ENCODE measurements at places on chromosomes 5 and 9.

DNA sequence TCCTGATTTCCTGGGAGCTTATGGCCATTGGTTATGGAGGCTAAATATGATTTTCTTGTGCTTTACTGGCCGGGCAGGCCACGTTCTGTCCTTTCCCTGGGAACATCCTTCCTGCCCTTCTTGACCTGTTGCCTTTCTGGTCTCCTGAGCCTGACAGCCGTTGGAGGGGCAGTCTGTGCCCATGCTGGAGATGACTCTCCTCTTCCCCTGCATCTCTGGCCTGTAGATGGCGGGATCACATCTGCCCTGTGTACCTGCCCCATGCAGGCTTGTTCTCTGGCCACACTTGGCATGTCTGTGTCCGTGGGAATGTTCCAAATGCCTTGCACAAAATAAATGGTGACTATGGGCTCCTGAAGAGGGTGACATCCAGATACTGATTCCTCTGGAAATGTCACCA lies 253.1 kb upstream of the IRX4 start:
- H3K27me3 ChIP-seq: no peaks in the 10 kb centered on the region
- H3K36me3 ChIP-seq: no peaks in the 10 kb centered on the region
- H3K27ac ChIP-seq: no peak overlapping the region
- no peak overlapping the region for H3K4me3 ChIP-seq

DNA sequence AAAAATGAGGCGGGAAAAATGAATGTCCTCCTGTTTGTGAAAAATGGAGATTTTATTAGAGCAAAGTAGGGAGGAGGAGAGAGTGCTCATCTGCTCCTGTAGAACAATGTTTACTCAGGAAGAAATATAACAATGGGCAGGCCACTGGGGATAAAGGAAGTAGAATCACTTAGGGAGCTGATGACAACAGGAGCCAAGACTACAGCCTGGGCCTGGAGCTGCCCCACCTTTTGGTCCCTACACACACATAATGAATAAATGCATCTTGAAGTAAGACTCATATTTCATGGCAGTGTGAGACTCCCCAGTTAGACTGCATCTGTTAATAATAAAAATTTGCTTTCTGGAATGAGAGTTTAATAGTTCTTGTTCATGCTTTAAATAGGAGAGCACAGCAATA lies 1939.8 kb downstream of the EFNA5 start:
- no peak for DNase-seq
- H3K36me3 ChIP-seq: no peaks in the 10 kb centered on the region
- no peaks in the 10 kb centered on the region for H3K4me1 ChIP-seq
- H3K27me3 ChIP-seq: no peaks in the 10 kb centered on the region
- no peak overlapping the region for H3K4me3 ChIP-seq
- no peak overlapping the region for H3K27ac ChIP-seq

DNA sequence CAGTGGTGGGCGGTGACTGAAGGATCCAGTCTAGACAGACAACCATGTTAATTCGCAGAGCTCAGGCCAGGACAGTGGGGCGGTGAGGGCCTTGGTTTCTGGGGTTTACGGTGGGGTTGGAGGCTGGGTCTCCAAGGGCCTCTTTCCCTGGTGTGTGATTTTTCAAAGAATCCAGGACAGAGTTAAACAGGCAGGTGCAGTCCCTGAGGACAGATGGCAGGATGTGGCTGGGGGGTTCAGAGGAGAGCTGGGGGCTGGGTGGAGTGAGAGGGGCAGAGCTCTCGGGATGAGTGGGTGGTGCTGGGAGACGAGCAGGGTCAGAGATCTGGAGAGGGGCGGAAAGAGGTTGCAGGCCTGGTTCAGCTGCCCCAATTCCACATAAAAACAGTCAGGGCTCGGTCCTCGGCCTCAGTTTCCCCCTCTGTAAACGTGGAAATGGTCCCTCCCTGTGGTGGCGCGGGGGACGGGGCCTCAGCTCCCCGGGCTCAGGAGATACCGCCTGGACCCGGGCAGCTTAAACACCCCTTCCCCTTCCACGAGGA lies 145.9 kb downstream of the GAPVD1 start:
- H3K27me3 ChIP-seq: no peaks in the 10 kb centered on the region
- no peak overlapping the region for H3K27ac ChIP-seq
- no peak overlapping the region for H3K4me3 ChIP-seq
- DNase-seq: no peak
- H3K36me3 ChIP-seq: no peaks in the 10 kb centered on the region
- no peaks in the 10 kb centered on the region for H3K4me1 ChIP-seq

- H3K36me3 ChIP-seq: no peaks in the 10 kb centered on the region
- no peak overlapping the region for H3K4me3 ChIP-seq
- no peaks in the 10 kb centered on the region for H3K27me3 ChIP-seq
Observed at GRCh38 chr9:10014889-10015288, 597.9 kb downstream of the PTPRD start.

- no peaks in the 10 kb centered on the region for H3K4me1 ChIP-seq
- no peaks in the 10 kb centered on the region for H3K36me3 ChIP-seq
- H3K4me3 ChIP-seq: no peak overlapping the region
- DNase-seq: no peak
Observed at GRCh38 chr9:93267681-93268505, 84.0 kb downstream of the WNK2 start.

GRCh38 chr5:178346607-178347334 lies 114.2 kb upstream of the PHYKPL start:
- H3K4me3 ChIP-seq: no peak overlapping the region
- H3K4me1 ChIP-seq: no peaks in the 10 kb centered on the region
- no peak overlapping the region for H3K27ac ChIP-seq
- no peaks in the 10 kb centered on the region for H3K27me3 ChIP-seq
- no peaks in the 10 kb centered on the region for H3K36me3 ChIP-seq

GRCh38 chr9:130173666-130173983 lies 1.4 kb downstream of the NCS1 start:
- peak overlapping the region; percentile 63 for H3K4me3 ChIP-seq
- no peak for DNase-seq
- H3K4me1 ChIP-seq: peaks cover 3% of the 10 kb centered on the region
- H3K27me3 ChIP-seq: no peaks in the 10 kb centered on the region
- no peak overlapping the region for H3K27ac ChIP-seq

DNA sequence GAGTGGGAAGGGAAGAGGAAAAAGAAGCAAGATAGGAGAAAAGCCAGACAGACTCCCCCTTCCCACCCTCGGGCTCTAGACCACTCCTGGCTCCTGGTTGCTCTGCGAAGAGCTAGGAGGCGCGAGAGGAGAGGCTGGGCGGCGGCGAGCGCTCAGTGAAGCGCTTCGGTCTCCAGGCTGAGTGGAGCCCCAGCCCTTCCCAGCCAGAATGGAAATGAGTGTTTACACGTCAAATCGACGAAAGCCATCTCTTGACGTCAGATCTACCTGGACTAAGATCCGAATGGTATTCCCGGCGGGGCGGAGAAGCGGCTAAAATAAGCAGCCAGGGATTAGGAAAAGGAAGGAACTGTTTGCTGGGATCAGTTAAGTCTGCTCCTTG lies at the start of gene PCSK1:
TSS of gene PCSK1 (minus strand) at position 183 of the 382 bp plus-strand sequence. CDS start 206 bp downstream, outside the sequence.
- H3K27ac ChIP-seq: no peak within 1 kb of the TSS
- peaks cover 6% of the 10 kb centered on the region for H3K27me3 ChIP-seq
- DNase-seq: peak; percentile 59
- no peaks in the 10 kb centered on the region for H3K36me3 ChIP-seq

DNA sequence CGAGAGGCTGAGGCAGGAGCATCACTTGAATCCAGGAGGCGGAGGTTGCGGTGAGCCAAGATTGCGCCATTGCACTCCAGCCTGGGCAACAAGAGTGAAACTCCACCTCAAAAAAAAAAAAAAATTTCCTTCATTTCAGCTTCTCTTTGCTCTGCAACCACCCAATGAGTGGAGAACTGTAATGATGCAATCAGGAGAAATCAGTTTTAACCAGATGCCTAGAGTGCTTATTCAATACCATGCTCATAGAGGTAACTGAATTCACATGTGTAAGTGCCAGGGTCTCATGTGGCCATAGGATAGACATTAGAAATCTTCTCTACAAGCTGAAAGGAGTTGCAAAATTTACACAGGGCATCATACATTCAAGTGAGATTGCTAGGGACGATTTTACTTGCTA lies 70.6 kb downstream of the HMHB1 start:
- DNase-seq: peak; percentile 44
- H3K27me3 ChIP-seq: no peaks in the 10 kb centered on the region
- no peak overlapping the region for H3K4me3 ChIP-seq
- no peak overlapping the region for H3K27ac ChIP-seq
- no peaks in the 10 kb centered on the region for H3K4me1 ChIP-seq
- no peaks in the 10 kb centered on the region for H3K36me3 ChIP-seq

DNA sequence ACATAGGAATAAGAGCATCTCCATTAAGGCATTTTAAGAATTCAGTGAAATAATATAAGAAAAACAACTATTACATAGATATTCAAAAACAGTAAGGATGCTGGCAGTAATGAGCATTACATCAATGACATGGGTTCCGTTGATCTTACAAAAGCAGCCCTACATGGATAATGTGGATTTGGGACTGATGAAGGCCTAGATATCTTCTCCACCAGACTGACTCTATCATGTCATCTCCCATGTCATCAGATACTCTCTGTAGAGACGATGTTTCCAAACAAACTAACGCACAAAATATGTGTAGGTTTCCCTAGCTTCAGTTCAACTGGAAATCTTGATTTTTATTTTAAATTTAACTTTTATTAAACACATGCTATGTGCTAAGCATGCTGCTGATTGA lies 3.6 kb downstream of the LURAP1L start:
- H3K27ac ChIP-seq: no peak overlapping the region
- H3K27me3 ChIP-seq: no peaks in the 10 kb centered on the region
- H3K4me1 ChIP-seq: no peaks in the 10 kb centered on the region
- DNase-seq: no peak

DNA sequence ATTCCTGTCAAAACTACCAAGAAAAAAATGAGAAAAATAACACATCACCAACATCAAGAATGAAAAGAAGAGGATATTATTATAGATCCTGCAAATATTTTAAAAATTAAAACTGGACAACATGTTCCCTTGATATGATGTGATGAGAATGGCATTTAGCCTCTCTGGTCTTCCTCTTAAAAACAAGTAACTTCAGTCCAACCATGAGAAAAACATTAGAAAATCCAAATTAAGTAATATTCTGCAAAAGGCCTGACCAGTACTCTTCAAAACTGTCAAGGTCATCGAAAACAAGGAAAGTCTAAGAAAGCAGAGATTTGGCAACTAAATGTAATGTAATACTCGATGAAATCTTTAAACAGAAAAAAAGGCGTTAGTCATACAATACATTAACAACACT lies 167.1 kb upstream of the SNX2 start:
- H3K4me3 ChIP-seq: no peak overlapping the region
- H3K36me3 ChIP-seq: no peaks in the 10 kb centered on the region
- DNase-seq: no peak
- no peaks in the 10 kb centered on the region for H3K27me3 ChIP-seq

GRCh38 chr5:178468196-178468685 lies 122.0 kb downstream of the COL23A1 start:
- H3K4me3 ChIP-seq: no peak overlapping the region
- H3K27ac ChIP-seq: no peak overlapping the region
- H3K27me3 ChIP-seq: no peaks in the 10 kb centered on the region
- peaks cover 12% of the 10 kb centered on the region for H3K4me1 ChIP-seq
- no peaks in the 10 kb centered on the region for H3K36me3 ChIP-seq

DNA sequence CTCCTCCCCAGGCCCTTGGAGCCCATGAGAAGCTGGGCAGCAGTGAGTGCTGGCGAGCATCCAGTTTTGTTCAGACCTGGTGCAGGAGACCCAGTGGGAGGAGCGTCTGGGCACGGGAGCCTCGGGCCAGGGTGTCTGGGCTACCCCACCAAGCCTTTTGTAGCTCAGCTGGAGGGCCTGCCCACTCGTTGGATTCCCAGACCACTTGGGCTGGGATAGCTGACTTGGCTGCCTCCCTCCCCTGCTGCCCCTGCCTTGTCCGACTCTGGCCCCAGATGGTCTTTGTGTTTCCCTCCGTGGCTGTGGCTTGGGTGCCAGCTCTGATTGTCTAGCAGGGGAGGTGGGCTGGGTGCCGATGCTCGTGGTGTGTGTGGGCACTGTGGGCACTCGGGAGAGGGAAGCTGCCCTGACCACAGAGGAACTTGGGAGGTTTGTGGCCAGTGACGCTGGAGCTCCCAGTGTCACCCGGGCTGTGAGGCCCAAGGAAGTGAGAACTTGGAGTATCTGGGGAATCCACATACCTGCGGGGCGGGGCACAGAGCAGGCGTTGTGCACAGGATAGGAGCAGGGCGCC lies 47.3 kb downstream of the WNK2 start:
- no peaks in the 10 kb centered on the region for H3K27me3 ChIP-seq
- no peak for DNase-seq
- H3K27ac ChIP-seq: no peak overlapping the region
- no peaks in the 10 kb centered on the region for H3K4me1 ChIP-seq

DNA sequence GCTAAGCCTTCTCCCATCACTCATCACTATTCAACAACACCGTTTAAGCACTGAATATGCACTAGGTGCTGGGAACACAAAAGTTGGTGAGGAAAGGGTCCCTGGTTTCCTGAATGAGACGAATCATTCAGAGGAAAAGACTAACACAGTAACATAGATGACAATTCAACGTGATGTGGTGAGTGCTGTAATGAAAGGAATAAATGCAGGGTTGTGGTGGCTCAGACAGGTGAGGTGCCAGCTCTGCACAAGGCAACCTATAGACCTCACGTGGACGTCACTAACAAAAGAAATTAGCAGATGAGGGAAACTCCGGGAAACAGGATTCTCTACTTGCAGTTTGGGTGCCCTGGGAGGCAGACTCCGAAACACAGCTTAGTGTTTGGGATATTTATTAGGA lies 40.0 kb upstream of the ERBIN start:
- no peak overlapping the region for H3K27ac ChIP-seq
- H3K36me3 ChIP-seq: no peaks in the 10 kb centered on the region
- H3K4me1 ChIP-seq: no peaks in the 10 kb centered on the region

GRCh38 chr9:136235709-136236455 lies 9.7 kb downstream of the QSOX2 start:
- H3K4me1 ChIP-seq: no peaks in the 10 kb centered on the region
- H3K27me3 ChIP-seq: no peaks in the 10 kb centered on the region

GRCh38 chr9:34179213-34180136 lies 632 bp downstream of the UBAP1 start:
- peak; percentile 91 for DNase-seq
- H3K4me1 ChIP-seq: no peaks in the 10 kb centered on the region
- peak overlapping the region; percentile 98 for H3K27ac ChIP-seq
- peak overlapping the region; percentile 91 for H3K4me3 ChIP-seq
- no peaks in the 10 kb centered on the region for H3K36me3 ChIP-seq

DNA sequence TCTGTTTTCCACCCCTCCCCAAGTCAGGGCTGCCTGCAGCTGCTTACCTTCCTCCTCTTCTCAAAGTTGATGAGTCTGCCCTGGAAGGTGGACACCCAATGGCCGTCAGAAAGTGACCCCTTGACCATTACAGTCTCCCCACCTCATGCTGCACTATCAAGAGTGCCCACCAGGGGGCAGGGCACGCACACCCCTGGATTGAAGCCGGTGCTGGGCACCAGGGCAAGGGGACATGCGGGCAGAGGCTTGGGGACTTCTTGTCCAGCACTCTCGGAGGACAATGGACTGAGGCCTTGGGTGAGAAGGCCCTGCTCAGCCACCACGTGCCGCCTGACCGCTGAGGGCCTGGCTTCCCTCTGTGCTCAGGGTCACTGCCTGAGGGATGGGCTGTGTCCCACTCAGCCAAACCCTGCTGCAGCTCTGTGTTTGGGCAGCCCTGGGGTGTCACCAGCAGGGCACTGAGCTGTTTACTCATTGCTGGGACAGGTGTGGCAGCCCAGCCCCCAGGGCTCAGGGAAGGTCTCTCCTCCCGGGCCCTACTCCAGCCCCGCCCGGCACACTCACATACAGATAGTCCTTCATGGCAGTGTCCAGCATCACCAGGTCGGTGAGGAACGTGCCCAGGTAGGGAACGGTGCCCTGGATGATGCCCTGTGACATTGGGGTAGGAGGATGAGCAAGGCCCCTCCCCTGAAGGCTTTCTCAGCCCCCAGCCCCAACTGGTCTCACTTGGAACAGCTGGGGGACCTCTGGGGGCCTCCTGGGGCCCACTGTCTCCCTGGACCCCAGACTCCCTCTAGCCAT lies 17.7 kb downstream of the RALGDS start:
- no peaks in the 10 kb centered on the region for H3K27me3 ChIP-seq
- H3K27ac ChIP-seq: no peak overlapping the region
- no peak for DNase-seq

All from mesendoderm (in vitro differentiated cells).